ENCODE measurements at places on chromosomes 7 and 10. TPM values are rescaled to one million over a fixed set of nuclear protein-coding genes. Genes with fewer than 3 reads are reported as not detected.

AOC1 gene
- not detected for total RNA-seq

TNPO3 gene
- total RNA-seq = 33.9 TPM

DNA sequence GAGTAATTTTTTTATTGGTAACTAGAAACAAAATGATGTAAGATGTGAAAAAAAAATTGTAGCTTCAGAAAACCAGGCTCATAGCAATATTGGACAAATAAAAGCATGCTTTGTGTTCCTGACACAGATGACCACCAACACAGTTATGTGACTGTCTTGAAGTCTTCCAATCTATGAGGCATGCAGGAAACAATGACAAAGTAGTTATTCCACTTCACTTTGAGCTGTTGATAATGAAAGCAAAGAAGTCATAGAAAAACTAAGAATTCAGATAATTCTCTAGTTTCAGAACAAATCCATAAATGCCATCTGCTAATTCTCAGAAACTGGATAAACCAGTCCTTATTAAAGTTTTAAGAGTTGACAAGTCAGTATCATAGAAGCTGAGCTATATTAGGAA lies 378.4 kb upstream of the SEMA3D start:
- no peak for DNase-seq
- no peaks in the 10 kb centered on the region for H3K27me3 ChIP-seq
- H3K4me3 ChIP-seq = no peak overlapping the region
- H3K4me1 ChIP-seq = no peaks in the 10 kb centered on the region

- H3K36me3 ChIP-seq = no peaks in the 10 kb centered on the region
- H3K27me3 ChIP-seq = no peaks in the 10 kb centered on the region
- no peak overlapping the region for H3K4me3 ChIP-seq
- DNase-seq = no peak
- H3K27ac ChIP-seq = no peak overlapping the region
Observed at GRCh38 chr7:8356071-8356470, 77.3 kb upstream of the NXPH1 start.
